Uterus (tissue), 4 donors: ENCODE measurements at places on chromosomes 11 and 22. TPM values are rescaled to one million over a fixed set of nuclear protein-coding genes. Genes with fewer than 3 reads are reported as not detected.
A peak's percentile ranks its signal among the peaks of the same experiment; 100 is the strongest.

- no peaks in the 10 kb centered on the region for H3K27me3 ChIP-seq
- H3K36me3 ChIP-seq = no peaks in the 10 kb centered on the region
- H3K4me3 ChIP-seq = no peak overlapping the region
- no peak for DNase-seq
These were observed 36.4 kb downstream of the RTN4R start for GRCh38 chr22:20231514-20232236.

- no peaks in the 10 kb centered on the region for H3K36me3 ChIP-seq
- H3K27me3 ChIP-seq = no peaks in the 10 kb centered on the region
These were observed 5.0 kb upstream of the UVRAG start for GRCh38 chr11:75809991-75810390.

- DNase-seq = no peak
- H3K4me1 ChIP-seq = no peaks in the 10 kb centered on the region
- no peak overlapping the region for H3K4me3 ChIP-seq
- no peaks in the 10 kb centered on the region for H3K36me3 ChIP-seq
- H3K27me3 ChIP-seq = no peaks in the 10 kb centered on the region
These were observed 252.6 kb downstream of the BRD1 start for GRCh38 chr22:49574881-49575702.

- no peak for DNase-seq
- no peak overlapping the region for H3K27ac ChIP-seq
- no peaks in the 10 kb centered on the region for H3K36me3 ChIP-seq
- no peaks in the 10 kb centered on the region for H3K27me3 ChIP-seq
- H3K4me3 ChIP-seq = no peak overlapping the region
These were observed 41.2 kb downstream of the WNT11 start for GRCh38 chr11:76164861-76165751.

DNA sequence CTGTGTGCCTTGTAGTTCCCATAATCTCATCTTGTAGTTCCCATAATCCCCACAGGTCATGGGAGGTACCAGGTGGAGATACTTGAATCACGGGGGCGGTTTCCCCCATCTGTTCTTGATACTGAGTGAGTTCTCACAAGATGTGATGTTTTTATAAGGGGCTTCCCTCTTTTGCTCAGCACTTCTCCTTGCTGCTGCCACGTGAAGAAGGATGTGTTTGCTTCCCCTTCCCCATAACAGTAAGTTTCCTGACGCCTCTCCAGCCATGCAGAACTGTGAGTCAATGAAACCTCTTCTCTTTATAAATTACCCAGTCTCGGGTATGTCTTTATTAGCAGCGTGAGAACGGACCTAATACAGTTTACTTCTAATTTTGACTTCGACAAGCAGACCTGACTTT, 14.0 kb upstream of the SMIM38 start:
- H3K4me3 ChIP-seq = no peak overlapping the region
- DNase-seq = no peak
- H3K36me3 ChIP-seq = no peaks in the 10 kb centered on the region

The PLA2G3 gene
- not detected for total RNA-seq

DNA sequence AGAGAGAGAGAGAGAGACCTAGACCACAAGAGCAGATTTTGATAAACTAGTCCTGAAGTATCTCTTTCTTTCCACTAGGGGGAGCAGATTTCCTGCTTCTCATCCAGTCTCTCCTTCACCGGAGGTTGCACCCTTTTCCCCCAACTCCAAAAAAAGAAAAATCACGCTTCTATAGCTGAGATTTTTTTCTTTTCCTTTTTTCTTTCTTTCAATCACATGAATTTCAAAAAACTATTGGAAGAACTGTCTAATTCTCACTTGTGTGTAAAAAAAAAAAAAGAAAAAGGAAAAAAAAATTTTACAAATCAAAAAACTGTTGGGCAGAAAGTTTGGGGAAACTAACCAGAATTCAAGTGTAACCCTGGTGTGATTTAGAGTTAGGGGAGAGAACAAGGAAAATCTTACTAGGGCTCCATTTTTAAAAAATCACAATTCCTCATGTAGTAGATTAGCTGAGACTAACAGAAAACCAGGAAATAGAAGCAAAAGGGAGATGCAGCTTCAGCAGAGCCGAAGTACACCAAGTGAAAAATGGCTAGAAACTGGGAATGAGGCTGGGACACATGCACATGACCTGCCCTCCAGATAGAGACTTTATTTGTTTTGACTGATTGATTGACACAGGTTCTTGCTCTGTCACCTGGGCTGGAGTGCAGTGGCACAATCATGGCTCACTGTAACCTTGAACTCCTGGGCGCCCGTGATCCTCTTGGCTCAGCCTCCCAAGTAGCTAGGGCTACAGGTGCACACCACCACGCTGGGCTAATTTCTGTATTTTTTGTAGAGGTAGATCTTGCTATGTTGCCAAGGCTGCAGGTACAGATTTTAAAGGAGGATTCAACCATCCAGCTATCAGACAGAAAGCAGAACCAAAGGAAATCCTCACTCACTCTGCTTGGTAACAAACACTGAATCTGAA, 27.1 kb downstream of the SDHD start:
- no peaks in the 10 kb centered on the region for H3K27me3 ChIP-seq
- H3K36me3 ChIP-seq = no peaks in the 10 kb centered on the region
- no peak overlapping the region for H3K4me3 ChIP-seq
- no peak overlapping the region for H3K27ac ChIP-seq
- H3K4me1 ChIP-seq = no peaks in the 10 kb centered on the region

The ZNF280A gene
- total RNA-seq = not detected

The APOBEC3B gene
- not detected for total RNA-seq

- H3K4me1 ChIP-seq = no peaks in the 10 kb centered on the region
- no peak overlapping the region for H3K4me3 ChIP-seq
- no peaks in the 10 kb centered on the region for H3K36me3 ChIP-seq
- no peak overlapping the region for H3K27ac ChIP-seq
- DNase-seq = no peak
These were observed 126.1 kb downstream of the HIPK3 start for GRCh38 chr11:33383075-33383919.

GRCh38 chr11:66844496-66845142, 1.4 kb downstream of the RCE1 start:
- H3K27ac ChIP-seq = no peak overlapping the region

DNA sequence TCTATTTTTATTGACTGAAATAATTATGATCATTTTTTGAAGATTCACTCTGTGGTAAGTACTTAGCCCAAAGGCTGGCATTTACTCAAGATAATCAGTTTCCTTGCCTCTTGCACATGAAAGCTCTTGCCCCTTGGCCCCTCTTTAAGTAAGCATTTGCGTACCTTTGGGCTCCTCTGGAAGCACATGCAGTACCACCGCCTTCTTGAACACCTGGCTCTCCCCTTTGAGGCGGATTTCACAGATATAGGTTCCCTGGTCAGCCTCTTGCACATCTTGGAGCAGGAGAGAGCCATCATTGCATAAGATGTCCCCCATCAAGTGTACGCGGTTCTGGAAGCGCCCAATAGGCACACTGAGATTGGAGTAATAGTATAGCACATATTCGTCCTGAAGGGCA, 14.5 kb downstream of the JAML start:
- no peak for DNase-seq
- no peaks in the 10 kb centered on the region for H3K4me1 ChIP-seq
- H3K27ac ChIP-seq = no peak overlapping the region
- no peaks in the 10 kb centered on the region for H3K27me3 ChIP-seq
- no peaks in the 10 kb centered on the region for H3K36me3 ChIP-seq
- no peak overlapping the region for H3K4me3 ChIP-seq

GRCh38 chr11:72582206-72583176, 91.7 kb downstream of the PDE2A start:
- peaks cover 6% of the 10 kb centered on the region for H3K4me1 ChIP-seq
- no peak overlapping the region for H3K27ac ChIP-seq
- no peaks in the 10 kb centered on the region for H3K27me3 ChIP-seq
- no peak for DNase-seq
- H3K4me3 ChIP-seq = no peak overlapping the region

The CYP2D6 gene
- not detected for total RNA-seq

The SGSM1 gene
- total RNA-seq = 3.7 TPM

- H3K4me3 ChIP-seq = no peak overlapping the region
- DNase-seq = no peak
- no peak overlapping the region for H3K27ac ChIP-seq
- H3K27me3 ChIP-seq = no peaks in the 10 kb centered on the region
These were observed 12.7 kb downstream of the CD6 start for GRCh38 chr11:60984149-60984548.

GRCh38 chr11:12200991-12201985, 90.9 kb downstream of the MICAL2 start:
- H3K4me3 ChIP-seq = no peak overlapping the region
- H3K36me3 ChIP-seq = no peaks in the 10 kb centered on the region
- peaks cover 9% of the 10 kb centered on the region for H3K4me1 ChIP-seq
- DNase-seq = no peak

DNA sequence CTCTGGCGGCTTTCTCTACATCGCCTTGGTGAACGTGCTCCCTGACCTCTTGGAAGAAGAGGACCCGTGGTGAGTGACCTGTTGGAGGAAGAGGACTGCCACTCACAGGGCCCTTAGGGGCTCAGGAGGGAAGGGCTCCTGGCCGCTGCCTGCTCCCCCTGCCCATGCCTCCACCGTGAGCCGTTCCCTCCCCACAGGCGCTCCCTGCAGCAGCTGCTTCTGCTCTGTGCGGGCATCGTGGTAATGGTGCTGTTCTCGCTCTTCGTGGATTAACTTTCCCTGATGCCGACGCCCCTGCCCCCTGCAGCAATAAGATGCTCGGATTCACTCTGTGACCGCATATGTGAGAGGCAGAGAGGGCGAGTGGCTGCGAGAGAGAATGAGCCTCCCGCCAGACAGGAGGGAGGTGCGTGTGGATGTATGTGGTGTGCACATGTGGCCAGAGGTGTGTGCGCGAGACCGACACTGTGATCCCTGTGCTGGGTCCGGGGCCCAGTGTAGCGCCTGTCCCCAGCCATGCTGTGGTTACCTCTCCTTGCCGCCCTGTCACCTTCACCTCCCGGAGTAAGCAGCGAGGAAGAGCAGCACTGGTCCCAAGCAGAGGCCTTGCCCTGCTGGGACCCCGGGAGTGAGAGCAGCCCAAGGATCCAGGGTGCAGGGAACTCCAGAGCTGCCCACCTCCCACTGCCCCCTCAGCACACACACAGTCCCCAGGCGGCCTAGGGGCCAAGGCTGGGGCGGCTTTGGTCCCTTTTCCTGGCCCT, 6.9 kb downstream of the SLC39A13 start:
- H3K4me3 ChIP-seq = no peak overlapping the region
- H3K27ac ChIP-seq = peak overlapping the region; percentile 87
- DNase-seq = no peak
- H3K27me3 ChIP-seq = no peaks in the 10 kb centered on the region
- H3K4me1 ChIP-seq = peaks cover 32% of the 10 kb centered on the region
- no peaks in the 10 kb centered on the region for H3K36me3 ChIP-seq

GRCh38 chr11:101914341-101914737, 471 bp upstream of the CEP126 start:
- DNase-seq = no peak
- H3K4me3 ChIP-seq = peak overlapping the region; percentile 83
- H3K27ac ChIP-seq = peak overlapping the region; percentile 86
- H3K27me3 ChIP-seq = no peaks in the 10 kb centered on the region

DNA sequence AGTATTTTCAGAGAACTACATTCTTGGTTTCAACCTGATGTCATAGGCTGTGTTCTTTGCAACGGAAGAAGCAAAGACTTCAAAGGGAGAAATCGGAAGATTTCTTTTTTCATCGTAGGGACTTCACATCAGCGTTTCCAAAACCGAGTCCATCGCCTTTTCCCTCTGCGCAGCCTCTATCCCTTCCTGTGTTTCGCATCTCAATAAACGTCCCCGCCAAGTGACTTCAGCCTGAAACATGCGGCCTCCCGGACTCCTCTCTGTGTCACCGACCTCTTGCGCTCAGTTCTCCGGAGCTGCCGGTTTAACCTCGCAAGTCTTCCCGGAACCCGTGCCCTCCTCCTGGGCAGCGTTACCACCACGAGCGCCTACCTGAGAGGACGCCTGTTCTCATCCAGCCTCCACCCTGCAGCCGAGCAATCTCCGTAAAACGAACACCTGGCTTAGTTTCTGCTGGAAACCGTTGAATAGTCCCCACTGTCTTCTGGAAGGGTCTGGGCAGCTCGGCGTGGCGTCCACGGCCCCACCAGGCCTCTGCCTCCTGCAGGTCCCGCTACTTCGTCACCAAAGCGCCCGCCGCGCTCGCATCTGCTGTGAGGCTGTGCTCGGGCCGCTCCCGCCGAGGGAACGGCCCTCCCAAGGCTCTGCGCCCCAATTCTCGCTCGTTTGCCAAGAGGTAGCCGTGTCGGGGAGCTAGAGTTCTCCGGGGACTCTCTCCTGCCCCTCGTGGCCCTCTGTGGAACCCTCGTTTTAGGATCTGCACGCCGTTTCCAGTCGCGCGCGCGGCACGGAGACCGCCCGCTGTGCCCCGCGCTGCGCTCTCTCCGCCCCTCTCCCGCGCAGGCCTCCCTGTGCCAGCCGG, at the start of gene GLB1L3:
TSS of gene GLB1L3 (plus strand) at position 846 of the 862 bp plus-strand sequence. CDS start 362 bp downstream, outside the sequence.
- H3K27me3 ChIP-seq = peaks cover 24% of the 10 kb centered on the region
- H3K27ac ChIP-seq = peak within 1 kb of the TSS; percentile 74
- peak; percentile 51 for DNase-seq
- peak within 1 kb of the TSS; percentile 33 for H3K4me3 ChIP-seq

The APLNR gene
- 112 TPM for total RNA-seq

The EIF3L gene
- total RNA-seq = 559 TPM

- no peak overlapping the region for H3K4me3 ChIP-seq
- no peak overlapping the region for H3K27ac ChIP-seq
- no peaks in the 10 kb centered on the region for H3K27me3 ChIP-seq
- no peak for DNase-seq
- no peaks in the 10 kb centered on the region for H3K36me3 ChIP-seq
These were observed 13.0 kb downstream of the GLB1L3 start for GRCh38 chr11:134289167-134289566.

GRCh38 chr22:41201141-41201540, 4.0 kb upstream of the L3MBTL2 start:
- no peak overlapping the region for H3K4me3 ChIP-seq
- H3K27ac ChIP-seq = no peak overlapping the region
- H3K27me3 ChIP-seq = no peaks in the 10 kb centered on the region
- DNase-seq = no peak
- H3K4me1 ChIP-seq = no peaks in the 10 kb centered on the region
- H3K36me3 ChIP-seq = no peaks in the 10 kb centered on the region

DNA sequence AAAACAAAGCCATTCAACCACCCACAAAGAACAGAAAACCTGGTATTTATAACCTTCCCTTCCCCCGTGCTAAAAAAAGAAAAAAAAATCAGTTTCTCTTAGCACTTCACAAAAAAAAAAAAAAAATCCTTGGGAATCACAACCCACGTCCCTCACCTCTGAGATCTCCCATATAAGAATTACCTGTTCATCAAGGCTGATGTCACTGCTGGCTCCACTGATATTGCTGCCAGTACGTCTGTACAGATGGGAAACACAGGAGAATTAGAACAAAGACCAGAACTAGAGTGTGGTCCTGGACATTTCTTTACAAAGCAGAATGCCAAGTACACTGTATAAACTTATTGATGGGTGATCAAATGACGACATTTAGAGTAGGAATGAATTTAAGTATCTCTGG, 14.9 kb downstream of the OSBP start:
- H3K27ac ChIP-seq = no peak overlapping the region
- DNase-seq = no peak
- H3K4me3 ChIP-seq = no peak overlapping the region
- no peaks in the 10 kb centered on the region for H3K36me3 ChIP-seq

- no peak overlapping the region for H3K4me3 ChIP-seq
- no peaks in the 10 kb centered on the region for H3K27me3 ChIP-seq
- H3K36me3 ChIP-seq = no peaks in the 10 kb centered on the region
- H3K27ac ChIP-seq = no peak overlapping the region
- no peaks in the 10 kb centered on the region for H3K4me1 ChIP-seq
These were observed 20.5 kb upstream of the GRIA4 start for GRCh38 chr11:105589346-105589745.
